ENCODE measurements at places on chromosomes 12 and 14. TPM values are rescaled to one million over a fixed set of nuclear protein-coding genes. Genes with fewer than 3 reads are reported as not detected.

GRCh38 chr12:57607958-57608663, 3.1 kb upstream of the ARHGEF25 start:
- no peak for DNase-seq

Gene CBLN3
- total RNA-seq = 3.1 TPM

- DNase-seq = no peak
These were observed 28.3 kb downstream of the NPC2 start for GRCh38 chr14:74464785-74465184.

DNA sequence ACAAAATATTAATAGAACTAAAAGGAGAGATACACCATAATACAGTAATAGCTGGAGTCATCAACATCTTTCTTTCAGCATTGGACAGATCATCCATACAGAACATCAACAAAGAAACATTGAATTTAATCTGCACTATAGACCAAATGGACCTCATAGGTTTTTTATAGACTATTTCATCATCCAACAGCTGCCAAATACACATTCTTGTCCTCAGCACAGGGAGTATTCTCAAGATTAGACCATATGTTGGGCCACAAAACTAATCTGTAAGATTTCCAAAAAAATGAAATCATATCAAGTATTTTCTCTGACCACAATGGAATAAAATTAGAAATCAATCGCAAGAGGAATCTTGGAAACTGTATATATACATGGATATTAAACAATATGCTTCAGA, 86.9 kb downstream of the FSCB start:
- DNase-seq = no peak

DNA sequence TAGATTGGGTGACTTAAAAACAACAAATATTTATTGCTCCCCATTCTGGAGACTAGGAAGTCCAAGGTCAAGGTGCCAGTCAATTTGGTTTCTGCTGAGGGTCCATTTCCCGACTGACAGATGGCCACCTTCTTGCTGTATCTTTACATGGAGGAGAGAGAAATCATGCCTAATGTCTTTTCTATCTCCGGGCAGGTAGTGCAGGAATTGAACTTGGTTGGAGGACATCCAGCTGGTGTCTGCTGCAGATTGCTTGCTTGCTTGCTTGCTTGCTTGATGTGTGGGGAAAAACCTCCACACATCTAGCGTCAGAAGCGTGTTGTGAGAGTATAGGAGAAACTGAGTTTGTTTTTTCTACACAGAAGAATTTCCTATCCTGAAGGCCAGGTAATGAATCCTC, 561.4 kb downstream of the DIO2 start:
- no peak for DNase-seq

DNA sequence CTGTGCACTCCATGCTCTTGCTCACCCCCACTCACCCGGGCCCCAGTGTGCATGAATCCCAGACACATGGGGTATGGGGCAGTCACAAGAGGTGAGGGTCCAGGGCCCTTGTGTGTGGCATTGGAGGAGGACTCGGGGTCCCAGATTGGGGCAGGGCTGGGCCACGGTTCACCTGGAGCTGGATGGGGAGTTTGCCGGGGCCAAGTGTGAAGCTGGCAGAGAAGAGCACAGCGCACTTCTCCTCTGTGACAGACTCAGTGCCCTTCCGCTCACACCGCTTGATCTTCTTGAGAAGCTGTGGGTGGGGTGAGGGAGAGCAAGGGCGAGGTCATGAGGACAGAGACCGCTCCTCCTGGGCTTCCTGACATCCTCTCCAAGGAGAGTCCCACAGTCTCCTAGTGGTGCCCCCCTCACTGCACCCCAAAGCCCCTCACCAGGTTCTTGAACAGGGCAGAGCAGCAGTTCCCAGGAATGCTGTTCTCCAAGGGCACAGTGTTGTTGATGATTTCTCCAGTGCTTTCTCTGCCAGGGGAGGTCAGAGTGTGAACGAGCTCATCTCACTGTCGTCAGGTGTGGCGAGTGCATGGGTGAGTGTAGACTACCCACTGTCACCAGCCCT, 6.8 kb downstream of the STAT6 start:
- no peak for DNase-seq

GRCh38 chr12:113369391-113369985, 11.1 kb downstream of the PLBD2 start:
- DNase-seq = no peak

- no peak for DNase-seq
These were observed 73.3 kb downstream of the PTHLH start for GRCh38 chr12:27899151-27899661.

- no peak for DNase-seq
These were observed 768.1 kb upstream of the TBX3 start for GRCh38 chr12:115451780-115452736.

Measured in activated T-cell treated with anti-CD3 and anti-CD28 coated beads, Interleukin-2, amount 50 U/mL, for 4 hours (primary cell).